ENCODE measurements at places on chromosomes 7 and 10. TPM values are rescaled to one million over a fixed set of nuclear protein-coding genes. Genes with fewer than 3 reads are reported as not detected.

Gene EPHB6
- total RNA-seq, result 18.8 TPM

Gene TLX1
- total RNA-seq, result not detected

Gene ANKRD26
- total RNA-seq, result 23.5 TPM

- peaks cover 16% of the 10 kb centered on the region for H3K4me1 ChIP-seq
- H3K36me3 ChIP-seq, result no peaks in the 10 kb centered on the region
- no peak overlapping the region for H3K27ac ChIP-seq
- no peak for DNase-seq
- no peaks in the 10 kb centered on the region for H3K27me3 ChIP-seq
- no peak overlapping the region for H3K4me3 ChIP-seq
These were observed 63.9 kb downstream of the FOXL3 start for GRCh38 chr7:353746-354325.

DNA sequence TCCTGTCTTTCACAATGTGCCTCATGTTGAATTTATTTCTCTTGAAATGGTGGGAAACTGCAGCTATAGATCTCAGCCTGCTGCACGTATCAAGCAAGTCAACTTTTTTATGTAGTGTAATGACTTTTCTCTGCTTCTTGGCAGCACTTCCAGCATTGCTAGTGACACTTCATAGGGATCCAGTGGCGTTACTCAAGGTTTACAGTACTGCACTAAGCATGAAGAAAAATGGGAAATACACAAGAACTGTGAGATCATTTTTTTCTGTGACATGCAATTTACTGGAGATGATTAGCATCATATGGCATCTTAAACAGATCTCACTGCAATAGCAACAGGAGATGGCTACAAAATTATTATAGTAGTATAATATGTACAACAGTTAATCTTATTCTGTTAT lies 90.9 kb downstream of the POLR1F start:
- H3K27me3 ChIP-seq, result no peaks in the 10 kb centered on the region
- DNase-seq, result peak; percentile 62
- no peak overlapping the region for H3K4me3 ChIP-seq
- H3K4me1 ChIP-seq, result no peaks in the 10 kb centered on the region
- H3K36me3 ChIP-seq, result no peaks in the 10 kb centered on the region

- no peak overlapping the region for H3K27ac ChIP-seq
- H3K27me3 ChIP-seq, result peaks cover 4% of the 10 kb centered on the region
- H3K4me3 ChIP-seq, result no peak overlapping the region
- no peaks in the 10 kb centered on the region for H3K36me3 ChIP-seq
These were observed 8.4 kb downstream of the C10orf105 start for GRCh38 chr10:71711052-71711623.

GRCh38 chr10:89330537-89331212 lies 2.9 kb downstream of the IFIT3 start:
- no peak for DNase-seq
- no peaks in the 10 kb centered on the region for H3K27me3 ChIP-seq
- H3K4me1 ChIP-seq, result peaks cover 29% of the 10 kb centered on the region
- H3K4me3 ChIP-seq, result no peak overlapping the region
- no peaks in the 10 kb centered on the region for H3K36me3 ChIP-seq

- no peak overlapping the region for H3K4me3 ChIP-seq
- no peaks in the 10 kb centered on the region for H3K27me3 ChIP-seq
- DNase-seq, result no peak
- no peaks in the 10 kb centered on the region for H3K4me1 ChIP-seq
- H3K27ac ChIP-seq, result no peak overlapping the region
- H3K36me3 ChIP-seq, result no peaks in the 10 kb centered on the region
These were observed 357.2 kb downstream of the SH2D4B start for GRCh38 chr10:80894797-80895467.

GRCh38 chr7:112184455-112184854 lies 21.7 kb downstream of the DOCK4 start:
- H3K27ac ChIP-seq, result no peak overlapping the region
- H3K27me3 ChIP-seq, result no peaks in the 10 kb centered on the region
- no peak for DNase-seq
- peaks cover 14% of the 10 kb centered on the region for H3K4me1 ChIP-seq
- H3K4me3 ChIP-seq, result no peak overlapping the region

GRCh38 chr10:101906586-101907183 lies 63.1 kb upstream of the KCNIP2 start:
- no peaks in the 10 kb centered on the region for H3K27me3 ChIP-seq
- no peak overlapping the region for H3K27ac ChIP-seq
- no peak overlapping the region for H3K4me3 ChIP-seq
- H3K4me1 ChIP-seq, result peaks cover 5% of the 10 kb centered on the region
- DNase-seq, result no peak

- DNase-seq, result no peak
- no peaks in the 10 kb centered on the region for H3K27me3 ChIP-seq
- H3K4me3 ChIP-seq, result no peak overlapping the region
- H3K27ac ChIP-seq, result no peak overlapping the region
These were observed 263.4 kb upstream of the PRKCQ start for GRCh38 chr10:6843481-6843881.

DNA sequence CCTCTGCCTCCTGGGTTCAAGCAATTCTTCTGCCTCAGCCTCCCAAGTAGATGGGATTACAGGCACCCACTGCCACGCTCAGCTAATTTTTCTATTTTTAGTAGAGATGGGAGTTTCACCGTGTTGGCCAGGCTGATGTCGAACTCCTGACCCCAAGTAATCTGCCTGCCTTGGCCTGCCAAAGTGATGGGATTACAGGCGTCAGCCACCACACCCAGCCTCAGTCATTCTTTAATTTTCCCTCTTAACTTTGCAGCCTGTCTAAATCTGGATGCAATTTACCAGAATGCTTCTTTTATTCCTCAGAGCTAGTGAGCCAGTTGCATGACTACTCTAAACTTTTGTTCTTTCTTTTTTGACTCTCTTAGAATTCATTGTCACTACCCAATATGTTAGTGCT lies 90.5 kb upstream of the CSTF2T start:
- H3K4me1 ChIP-seq, result no peaks in the 10 kb centered on the region
- H3K27ac ChIP-seq, result no peak overlapping the region
- DNase-seq, result no peak
